ENCODE measurements at places on chromosomes 3 and 15.

DNA sequence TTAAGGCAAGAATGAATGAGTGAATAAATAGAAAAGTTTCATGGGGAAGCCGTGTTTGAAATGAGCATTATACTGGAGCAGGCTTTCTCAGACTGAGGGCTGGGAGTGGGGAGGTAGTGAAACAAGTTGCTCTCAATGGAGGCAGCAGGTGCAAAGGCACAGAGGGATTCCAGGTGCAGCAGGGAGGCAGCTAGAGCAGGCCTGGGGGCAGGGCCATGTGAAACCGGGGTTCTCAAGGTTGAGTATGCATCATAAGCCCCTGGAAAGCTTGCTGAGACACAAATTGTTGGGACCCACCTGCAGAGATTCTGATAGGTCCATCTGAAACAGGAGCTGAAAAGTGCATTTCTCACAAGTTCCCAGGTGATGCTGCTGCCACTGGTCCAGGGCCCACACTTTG lies 45.3 kb downstream of the BFSP2 start:
- no peak for DNase-seq

DNA sequence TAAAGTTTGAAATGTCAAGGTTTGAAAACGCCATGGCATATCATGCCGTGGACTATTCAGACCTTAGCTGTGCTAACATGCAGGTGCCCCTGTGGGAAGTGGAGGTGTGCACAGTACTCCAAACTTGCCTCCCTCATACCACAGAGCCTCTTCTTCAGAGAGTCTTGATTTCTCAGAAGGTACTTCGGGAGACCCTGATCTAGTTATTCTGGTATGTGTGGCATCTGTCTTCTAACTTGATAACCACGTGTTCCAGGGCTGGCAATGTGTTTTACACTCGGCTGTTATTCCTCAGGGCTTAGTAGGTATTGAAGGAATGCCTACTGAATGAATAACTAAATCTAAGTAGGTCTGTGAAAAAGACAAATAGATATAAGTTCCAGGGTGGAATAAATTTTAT lies 309.9 kb downstream of the CLSTN2 start:
- DNase-seq = no peak

- DNase-seq = no peak
Observed at GRCh38 chr3:157695586-157695985, 192.4 kb upstream of the VEPH1 start.

DNA sequence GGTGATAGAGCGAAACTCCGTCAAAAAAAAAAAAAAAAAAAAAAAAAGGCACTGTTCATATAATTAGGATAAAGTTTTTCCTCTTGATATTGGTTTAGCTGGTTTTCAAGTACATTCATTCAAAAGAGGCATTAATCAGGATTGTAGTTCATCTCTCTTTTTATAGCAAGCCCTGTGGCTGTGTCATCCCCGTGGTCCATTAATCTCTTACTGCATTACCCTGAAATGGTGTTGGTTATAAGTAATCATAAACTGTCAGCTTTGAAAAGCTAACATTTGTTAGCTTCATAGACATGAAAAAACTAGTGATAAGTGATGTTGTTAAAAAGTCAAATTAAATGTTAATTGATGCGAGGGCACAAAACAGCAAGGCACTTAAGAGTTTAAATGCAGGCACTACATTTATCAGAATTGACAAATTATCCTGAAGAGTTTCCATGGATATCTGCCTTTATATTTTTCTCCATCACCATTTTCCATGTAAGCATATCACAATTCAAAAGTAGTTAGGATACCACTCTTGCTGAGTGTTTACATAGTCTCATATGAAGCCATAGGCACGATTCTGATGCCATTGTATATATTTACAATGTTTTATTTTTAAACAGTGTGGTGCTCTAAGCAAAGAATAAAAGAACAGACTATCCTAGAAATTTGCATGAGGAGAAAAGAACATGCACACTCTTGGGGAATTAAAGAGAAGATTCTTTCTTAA lies 193.1 kb downstream of the OTOL1 start:
- DNase-seq = no peak

All from type B pancreatic cell (in vitro differentiated cells).